ENCODE measurements at places on chromosomes 12 and 14.

GRCh38 chr14:73739899-73740617 is 25.9 kb upstream of the PNMA1 start:
- DNase-seq, result no peak

DNA sequence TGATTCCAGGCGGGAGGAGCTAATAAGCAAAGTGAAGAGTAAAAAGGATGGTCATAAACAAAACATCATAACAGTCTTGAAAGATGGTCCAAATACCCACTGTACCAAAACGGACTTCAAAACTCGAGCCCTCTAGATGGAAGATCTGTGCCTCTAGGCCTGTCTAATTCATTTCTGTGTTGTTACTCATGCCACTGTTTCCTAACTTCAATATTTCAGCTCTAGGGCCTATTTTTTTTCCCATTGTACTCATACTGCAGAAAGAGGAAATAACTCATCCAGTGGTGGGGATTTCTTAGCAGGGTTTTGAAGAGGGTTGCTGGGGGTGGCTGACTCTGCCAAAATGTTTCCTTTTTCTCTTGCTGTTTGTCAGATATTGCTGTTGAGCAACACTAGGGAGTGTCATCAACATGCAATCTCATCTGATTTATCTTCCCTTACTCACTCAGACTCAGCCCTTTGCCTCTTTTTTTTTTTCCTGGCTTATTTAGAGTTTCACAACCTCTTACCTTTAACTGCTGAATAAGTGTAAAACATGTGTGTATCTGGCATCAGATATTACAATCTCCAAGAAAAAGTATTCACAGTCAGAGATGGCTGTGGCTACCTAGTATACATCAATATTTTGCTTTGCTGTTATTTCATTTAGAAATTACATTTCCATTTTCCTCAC is 189.6 kb downstream of the DUSP6 start:
- peak; percentile 100 for DNase-seq

GRCh38 chr12:19545301-19545700 is 106.0 kb downstream of the AEBP2 start:
- no peak for DNase-seq

GRCh38 chr12:80531646-80532045 is 87.6 kb downstream of the PTPRQ start:
- DNase-seq, result no peak

- no peak for DNase-seq
Measured at GRCh38 chr14:47085678-47086077, 434.1 kb upstream of the RPL10L start.

- DNase-seq, result peak; percentile 97
Measured at GRCh38 chr12:115404761-115405470, 720.9 kb upstream of the TBX3 start.

DNA sequence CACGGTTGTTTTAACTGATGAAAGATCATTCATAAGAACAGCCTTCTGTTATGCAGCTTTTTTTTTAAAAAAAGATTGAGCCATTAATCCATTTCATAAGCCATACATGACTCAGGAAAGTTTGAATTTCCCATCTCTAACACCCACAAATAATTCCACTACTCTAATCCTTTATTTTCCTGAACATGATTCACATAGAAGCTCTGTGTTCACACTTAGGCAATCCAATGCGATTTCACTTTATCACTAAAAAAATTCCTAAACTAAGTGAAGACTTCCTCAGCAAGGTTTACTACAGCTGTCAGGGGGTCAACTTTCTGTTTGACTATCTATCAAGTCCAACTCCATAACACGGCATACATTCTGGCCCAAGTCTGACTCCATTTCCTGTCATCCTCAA is 25.9 kb downstream of the PKP2 start:
- DNase-seq, result no peak

DNA sequence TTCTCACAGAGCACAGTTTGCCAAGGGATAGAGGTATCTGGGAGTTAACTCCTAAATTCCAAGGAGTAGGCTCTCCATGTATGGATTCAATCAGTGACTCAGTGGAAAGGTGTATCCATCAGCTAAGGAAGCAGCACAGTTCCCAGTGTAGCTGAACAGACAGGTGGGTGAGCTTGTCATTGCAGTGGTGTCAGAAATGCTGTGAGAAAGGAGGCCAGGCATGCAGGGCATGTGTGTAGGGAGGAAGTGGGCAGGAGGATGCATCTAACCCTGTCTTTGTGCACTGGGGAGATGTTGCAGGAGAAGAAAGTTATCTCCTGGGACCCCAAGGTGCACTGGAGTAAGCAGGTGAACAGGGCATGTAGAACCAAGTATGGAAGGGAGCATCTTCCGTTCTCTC is 539.0 kb downstream of the VRK1 start:
- DNase-seq, result no peak

DNA sequence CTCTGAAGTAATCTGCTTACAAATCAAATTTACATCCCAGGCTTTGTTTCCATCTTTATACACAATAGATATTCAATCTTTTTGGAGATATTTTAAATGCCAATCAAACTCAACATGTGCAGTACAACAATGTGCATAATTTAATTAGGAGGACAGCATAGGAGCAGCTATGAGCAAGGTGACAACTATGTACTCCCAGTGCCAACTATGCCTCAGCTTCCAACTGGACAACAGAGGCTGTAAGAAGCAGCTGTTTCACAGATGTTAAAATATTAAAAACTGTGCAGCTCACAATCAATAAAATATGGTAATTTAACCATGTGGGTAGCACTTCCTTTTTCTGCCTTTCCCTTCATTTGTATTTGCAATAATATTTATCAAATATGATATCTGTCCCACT is 99.9 kb downstream of the ST8SIA1 start:
- DNase-seq, result peak; percentile 86

- no peak for DNase-seq
Measured at GRCh38 chr14:95257521-95257920, 62.2 kb downstream of the CLMN start.

GRCh38 chr14:75404847-75405246 is 23.0 kb upstream of the JDP2 start:
- no peak for DNase-seq

DNA sequence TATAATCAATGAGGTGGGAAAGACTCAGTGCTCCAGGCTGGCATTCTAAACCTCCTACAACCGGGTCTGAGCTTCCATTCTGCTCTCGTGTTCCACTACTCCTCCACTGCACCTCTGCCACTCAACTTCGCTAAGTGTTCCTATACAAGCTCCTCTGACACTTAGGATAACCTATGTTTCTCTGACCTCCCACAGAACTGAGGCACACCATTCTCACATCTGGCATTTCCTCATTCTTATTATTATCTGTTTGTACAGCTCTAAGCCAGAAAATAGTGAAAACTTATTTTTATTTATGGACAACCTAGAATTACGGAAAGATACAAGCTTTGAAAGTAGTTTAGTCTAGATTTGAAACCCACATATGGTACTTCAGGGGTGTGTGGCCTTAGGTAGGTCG is 127.0 kb downstream of the MED13L start:
- no peak for DNase-seq

DNA sequence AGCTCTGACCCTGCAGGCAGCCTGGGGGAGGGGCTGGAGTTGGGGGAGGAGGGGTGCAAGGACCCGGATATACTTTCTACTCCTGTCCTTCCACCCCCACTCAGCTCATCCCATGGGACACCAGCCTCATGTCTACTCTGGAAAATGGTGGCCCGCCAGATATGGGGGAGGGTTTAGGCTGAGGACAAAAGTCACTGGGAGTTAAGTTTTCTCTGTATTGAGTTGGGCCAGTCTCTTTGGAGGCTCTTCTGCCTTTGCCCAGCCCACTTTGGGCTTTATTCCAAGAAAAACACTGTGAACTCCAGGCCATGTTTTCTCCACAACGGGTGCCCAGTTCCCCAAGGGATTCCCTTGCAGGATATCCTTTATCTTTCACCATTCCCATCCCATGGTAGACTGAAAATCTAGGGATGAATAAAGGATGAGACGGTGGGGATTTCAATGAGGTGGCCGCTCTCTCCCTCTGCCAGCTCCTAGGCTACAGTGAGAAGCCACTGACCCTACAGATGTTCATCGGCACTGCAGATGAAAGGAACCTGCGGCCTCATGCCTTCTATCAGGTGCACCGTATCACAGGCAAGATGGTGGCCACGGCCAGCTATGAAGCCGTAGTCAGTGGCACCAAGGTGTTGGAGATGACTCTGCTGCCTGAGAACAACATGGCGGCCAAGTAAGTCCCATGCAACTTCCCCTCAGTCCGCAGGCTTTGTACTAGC is 4.9 kb downstream of the NFATC4 start:
- peak; percentile 54 for DNase-seq

GRCh38 chr12:67456431-67456901 is 187.3 kb downstream of the CAND1 start:
- DNase-seq, result peak; percentile 96

DNA sequence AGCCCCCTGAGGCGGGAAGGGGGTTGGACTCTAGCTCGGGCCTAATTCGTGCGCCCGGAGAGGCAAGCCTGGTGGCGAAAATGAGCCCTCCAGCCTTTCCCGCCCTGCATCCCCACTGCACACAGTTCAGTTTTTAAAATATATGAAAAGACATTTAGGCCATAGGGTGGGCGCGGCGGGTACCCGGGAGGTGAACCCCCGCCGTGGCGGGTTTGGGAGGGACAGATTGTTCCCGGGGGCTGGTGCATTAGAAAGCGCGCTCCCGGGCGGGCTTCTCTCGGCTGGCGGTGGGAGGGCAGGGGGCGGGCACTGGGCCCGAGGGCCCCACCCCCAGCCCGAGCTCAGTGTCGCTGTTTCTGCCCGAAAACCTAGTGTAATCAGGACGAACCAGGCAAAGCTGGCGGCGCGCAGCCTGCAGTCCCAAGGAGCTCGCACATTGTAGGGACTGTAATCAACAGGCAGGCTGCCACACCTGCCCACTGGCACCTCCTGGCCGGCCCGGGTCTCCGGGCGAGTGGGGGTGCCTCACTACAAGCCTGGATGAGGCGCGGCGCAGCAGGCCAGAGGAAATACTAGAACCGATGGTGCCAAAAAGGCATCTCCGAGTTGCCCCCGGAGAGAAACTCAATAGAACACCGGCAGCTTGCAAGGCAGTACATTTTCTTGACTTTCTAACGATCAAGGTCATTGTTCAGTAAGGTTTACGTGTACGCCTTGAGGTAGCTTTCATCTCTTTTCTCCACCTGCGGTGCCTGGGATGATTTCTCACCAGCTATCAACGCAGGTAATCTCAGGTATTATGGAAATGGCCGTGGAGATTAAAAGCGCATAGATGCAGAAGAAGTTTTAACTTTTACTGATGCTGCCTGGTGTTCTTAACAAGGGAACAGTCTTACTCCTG is 764 bp upstream of the SPTB start:
- no peak for DNase-seq

GRCh38 chr12:9851050-9851449 is 18.1 kb downstream of the CLEC2B start:
- DNase-seq, result no peak

GRCh38 chr14:40414386-40414785 is 982.2 kb upstream of the FBXO33 start:
- DNase-seq, result no peak

GRCh38 chr14:85471744-85472143 is 58.2 kb upstream of the FLRT2 start:
- peak; percentile 91 for DNase-seq

GRCh38 chr14:103319422-103319821 is 14.6 kb upstream of the EIF5 start:
- no peak for DNase-seq

- DNase-seq, result peak; percentile 22
Measured at GRCh38 chr14:39005044-39005880, 97.8 kb downstream of the SEC23A start.

- peak; percentile 58 for DNase-seq
Measured at GRCh38 chr12:20475542-20475941, 107.2 kb downstream of the PDE3A start.

DNA sequence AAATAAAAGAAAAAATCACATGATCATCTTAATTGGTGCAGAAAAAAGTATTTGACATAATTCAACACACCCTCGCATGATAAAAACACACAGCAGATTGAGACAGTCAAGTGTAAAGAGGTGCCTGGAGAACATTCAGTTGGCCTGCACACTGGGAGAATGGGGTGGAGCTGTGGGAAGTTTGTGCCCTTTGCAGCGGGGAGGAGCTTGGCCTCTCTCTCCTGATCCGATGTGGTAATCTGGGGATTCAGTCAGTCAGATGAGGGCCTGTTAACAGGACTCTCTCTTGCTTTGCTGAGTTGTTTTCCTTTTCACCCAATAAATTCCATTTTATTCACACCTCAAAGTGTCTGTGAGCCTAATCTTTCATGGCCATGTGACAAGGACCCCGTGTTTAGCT is 5.9 kb downstream of the SERPINA6 start:
- DNase-seq, result peak; percentile 73

GRCh38 chr12:74619884-74620283 is 82.2 kb downstream of the ATXN7L3B start:
- no peak for DNase-seq

DNA sequence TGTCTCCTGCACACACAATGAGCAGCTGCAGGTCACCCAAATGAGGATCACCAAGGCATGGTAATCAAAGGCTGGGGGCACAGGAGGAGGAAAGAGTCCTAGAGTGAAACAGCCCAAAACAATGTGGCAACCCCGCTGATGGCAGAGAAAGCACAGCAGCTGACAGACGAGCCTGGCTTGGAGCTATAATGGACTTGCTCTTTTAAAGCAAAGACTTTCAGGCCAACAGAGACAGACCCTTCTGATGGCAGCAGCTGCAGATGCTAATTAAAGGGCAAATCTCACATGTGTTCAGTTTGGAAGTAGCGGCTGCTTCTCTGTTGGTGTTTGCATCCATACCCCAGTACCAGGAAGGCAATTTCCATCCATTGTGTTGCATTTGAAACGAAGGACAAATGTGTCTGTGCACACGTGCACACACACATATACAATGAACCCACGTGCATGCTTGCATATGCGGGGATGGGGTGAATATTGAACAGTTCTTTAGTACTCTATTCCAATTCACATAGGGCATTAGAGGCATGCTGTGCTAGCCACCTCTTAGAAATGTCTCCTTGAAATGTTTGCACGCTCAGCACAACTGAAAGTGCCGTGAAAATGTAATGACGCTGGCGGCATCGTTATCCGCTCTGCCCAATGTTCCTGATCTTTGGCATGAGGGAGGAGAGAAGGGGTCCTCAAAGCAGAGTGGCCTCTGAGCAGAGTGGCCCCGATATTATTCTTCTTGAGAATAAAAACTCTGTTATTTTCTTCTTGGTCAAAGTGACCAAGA is 38.1 kb downstream of the CIT start:
- no peak for DNase-seq

- peak; percentile 75 for DNase-seq
Measured at GRCh38 chr14:25150934-25151790, 101.2 kb upstream of the STXBP6 start.

DNA sequence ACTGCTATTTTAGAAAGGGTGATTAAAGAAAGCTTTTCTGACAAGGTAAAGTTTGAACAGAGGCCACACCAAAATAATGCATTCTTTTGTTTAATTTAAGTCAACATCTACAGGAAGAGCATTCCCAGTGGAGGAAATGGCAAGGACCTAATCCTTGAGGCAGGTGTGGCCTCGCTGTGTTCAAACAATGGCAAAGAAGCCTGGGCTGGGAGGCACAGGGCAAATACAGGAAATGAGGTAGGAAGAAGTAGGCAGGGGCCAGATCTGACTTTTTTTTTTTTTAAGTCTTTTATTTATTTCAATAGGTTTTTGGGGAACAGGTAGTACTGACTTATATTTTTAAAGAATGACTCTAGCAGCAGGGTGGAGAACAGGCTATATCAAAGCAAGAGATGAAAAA is 53.5 kb downstream of the ARMH4 start:
- no peak for DNase-seq

Measured in fibroblast of the aortic adventitia (primary cell).